ENCODE measurements at places on chromosomes 12 and 14.
A peak's percentile ranks its signal among the peaks of the same experiment; 100 is the strongest.

DNA sequence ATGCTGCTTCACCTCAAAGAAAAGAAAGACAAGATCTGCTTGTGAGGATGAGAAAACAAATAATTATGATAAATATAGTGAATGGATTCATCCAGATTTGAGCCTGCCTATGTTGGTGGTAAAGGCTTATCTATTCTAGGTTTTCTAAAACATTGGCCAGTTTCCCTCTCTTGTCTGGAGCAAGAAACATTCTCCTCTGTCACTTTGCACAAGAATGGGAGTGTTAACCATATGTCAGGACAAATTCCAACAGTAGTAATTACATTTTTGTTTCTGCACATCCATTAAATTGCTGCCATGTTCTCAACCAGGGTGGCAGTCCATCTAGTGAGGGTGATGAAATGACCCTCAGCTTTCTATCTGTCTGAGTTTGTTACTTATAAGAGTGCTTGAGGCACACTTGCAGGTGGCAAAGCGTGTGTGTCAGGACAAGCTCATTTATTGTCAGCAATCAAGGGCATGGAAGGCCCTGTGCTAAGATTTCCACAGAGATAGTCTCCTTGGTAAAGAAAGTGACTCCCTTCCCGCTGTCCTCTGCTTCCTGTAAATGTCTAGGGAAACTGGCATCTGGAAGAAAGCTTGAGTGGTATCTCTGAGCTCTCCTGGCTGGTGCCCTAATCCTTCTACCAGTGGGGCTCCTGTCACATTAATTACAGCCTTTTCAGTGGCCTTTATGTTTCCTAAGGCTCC, 502.1 kb upstream of the FLRT2 start:
- DNase-seq = no peak

GRCh38 chr12:80936353-80936641, 1.4 kb downstream of the LIN7A start:
- DNase-seq = no peak

GRCh38 chr12:129393357-129393937, 510.4 kb downstream of the TMEM132D start:
- no peak for DNase-seq

DNA sequence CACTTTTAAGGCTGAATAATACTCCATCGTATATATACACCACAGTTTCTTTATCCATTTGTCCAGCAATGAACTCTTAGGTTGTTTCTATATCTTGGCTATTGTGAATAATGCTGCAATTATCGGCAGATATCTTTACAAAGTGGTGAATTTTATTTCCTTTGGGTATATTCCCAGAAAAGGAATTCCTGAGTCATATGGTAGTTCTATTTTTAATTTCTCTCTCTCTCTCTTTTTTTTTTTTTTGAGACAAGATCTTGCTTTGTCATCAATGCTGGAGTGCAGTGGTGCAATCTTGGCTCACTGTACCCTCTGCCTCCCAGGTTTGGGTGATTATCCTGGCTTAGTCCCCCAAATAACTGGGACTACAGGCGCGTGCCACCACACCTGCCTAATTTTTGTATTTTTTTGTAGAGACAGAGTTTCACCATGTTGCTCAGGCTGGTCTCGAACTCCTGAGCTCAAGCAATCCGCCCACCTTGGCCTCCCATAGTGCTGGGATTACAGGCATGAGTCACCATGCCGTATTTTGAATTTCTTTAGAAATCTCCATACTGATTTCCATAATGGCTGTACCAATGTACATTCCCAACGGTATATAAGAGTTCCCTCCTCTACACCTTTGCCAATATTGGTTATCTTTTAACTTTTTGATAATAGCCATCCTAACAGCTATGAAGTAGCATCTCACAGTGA, 98.4 kb downstream of the EFCAB11 start:
- no peak for DNase-seq

GRCh38 chr14:75860561-75861160, 121.1 kb downstream of the TGFB3 start:
- no peak for DNase-seq

- no peak for DNase-seq
Observed at GRCh38 chr12:123453165-123453564, 4.8 kb upstream of the SNRNP35 start.

DNA sequence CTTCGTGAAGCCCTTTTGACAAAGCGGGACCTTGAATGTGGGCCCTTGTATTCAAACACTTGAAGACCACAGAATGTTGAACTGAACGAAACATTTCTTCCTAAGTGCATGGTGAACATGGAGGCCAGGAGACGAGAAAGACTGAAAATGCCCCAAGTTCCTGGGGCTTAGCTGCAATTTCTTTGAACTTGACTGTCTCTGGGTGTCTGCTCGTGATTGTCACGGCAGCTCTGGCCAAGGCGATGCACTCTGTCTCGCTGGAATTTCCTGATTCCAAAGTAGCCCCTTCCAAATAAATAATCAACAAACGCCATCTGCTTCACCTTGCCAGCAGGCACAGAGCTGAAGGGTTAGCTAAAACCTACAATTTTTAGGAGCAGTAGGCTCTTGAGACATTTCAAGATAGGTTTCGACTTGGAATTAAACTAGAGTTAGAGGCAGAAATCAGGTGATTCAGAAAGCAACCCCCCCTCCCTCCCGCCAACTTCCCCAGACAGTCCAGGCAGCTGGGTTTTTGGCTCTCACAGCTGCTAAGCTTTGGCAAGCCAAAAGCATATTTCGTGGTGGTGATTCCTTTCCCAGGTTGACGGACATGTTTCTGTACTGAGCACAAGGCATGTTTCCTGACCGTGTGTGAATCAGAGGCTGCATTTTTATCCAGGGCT, 13.5 kb upstream of the IRF2BPL start:
- DNase-seq = peak; percentile 93

- DNase-seq = no peak
Observed at GRCh38 chr12:93338598-93338997, 39.1 kb upstream of the NUDT4 start.

GRCh38 chr12:104381731-104382480, 74.8 kb upstream of the CHST11 start:
- DNase-seq = peak; percentile 83

DNA sequence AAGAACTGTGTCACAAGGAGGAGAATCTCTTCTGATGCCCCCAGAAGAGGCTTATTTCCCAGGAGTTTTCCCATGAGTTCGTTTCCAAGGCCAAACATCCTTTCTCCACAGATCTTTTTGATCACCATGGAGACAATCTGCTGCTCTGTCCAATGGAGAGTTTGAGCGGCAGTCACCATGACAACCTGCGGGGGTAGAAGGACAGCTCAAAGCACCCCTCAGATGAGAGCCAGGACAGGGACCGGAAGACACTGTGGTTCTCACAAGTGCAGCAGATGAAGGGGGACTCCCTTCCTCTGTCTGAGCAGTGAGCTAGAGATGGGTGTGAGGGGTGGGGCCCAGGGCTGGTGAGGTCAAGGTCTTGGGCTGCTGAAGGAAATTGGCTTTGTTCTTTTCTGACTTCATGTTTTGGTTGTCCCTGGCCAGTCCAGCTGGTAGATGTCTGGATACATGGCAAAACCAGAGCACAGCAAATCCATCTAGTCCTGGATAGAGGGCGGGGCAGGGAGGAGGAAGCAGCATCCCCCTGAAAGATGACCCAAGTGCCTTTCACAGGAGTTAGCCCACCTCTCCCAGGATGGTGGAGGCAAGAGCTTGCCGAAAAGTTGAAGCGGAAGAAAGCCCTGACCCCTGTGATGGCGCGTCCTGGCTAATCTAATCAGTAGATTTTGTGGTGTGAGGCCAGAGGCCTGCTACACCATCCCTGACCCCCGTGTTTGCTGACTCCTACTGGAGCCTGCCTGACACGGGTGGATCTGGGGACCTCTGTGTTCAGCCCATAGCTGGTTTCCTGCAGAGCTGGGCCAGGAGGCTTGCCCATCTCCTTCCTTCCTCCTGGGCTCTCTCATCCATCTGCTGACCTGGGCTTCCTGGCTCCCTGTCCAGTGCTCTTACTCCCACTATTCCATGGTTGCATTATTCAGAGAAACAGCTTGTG, 24.4 kb downstream of the DHRS2 start:
- DNase-seq = peak; percentile 38

DNA sequence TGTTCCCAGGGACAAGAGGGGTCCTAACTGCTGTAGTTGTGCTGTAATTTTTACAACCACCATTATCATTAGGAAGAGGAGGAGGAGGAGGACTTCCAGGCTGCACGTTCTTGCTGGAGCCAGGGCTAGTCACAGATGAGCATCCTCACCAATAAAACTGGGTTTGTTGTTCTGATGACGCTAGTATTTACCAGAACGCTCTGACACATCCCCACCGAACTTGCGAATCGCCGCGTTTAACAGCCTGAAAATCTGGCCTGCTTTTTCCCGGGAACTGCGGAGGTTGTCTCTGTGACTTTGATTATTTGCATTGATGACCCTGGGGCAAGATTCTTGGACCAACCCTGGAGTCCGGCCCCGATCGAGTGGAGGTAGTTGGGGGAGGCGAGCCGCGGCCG, 10.2 kb downstream of the TBX5 start:
- DNase-seq = no peak

DNA sequence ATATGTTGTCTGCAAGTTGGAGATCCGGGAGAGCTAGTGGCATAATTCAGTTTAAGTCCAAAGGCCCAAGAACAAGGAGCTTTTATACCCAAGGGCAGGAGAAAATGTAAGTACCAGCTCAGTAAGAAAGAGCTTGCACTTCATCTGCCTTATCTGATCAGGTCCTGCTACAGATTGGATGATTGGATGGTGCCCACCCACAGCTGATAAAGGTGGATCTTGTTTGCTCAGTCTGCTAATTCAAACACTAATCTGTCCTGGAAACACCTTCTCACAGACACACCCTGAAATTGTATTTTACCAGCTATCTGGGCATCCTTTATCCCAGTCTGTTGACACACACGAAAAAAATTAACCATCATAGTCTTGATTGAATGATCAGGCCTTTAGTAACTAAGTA, 230.7 kb upstream of the SLC16A7 start:
- no peak for DNase-seq
